Breast epithelium (tissue), 4 donors: ENCODE measurements at places on chromosomes 5 and 9.

DNA sequence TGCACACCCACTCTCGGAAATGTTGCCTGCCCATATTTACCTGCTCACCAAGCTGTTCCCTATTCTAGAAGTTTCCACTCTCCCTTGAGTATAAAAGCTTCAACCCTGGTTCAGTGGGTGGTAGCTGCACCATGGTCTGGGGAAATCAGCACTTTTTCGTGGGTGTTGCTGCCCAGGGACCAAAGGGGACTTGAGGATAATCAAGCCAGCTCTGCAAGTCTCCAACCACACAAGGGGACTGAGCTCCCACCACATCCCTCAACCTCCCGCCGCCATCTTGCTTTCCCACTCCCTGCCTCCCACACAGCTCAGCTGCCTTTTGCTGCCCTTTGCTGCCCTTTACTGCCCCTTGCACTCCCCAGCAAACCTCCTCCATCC, 210.0 kb downstream of the AUH start:
- no peak for DNase-seq

- no peak for DNase-seq
These were observed 303.0 kb upstream of the GRIA1 start for GRCh38 chr5:153187503-153187902.

GRCh38 chr9:78005231-78006002, 26.2 kb downstream of the GNAQ start:
- DNase-seq: no peak

GRCh38 chr5:16736158-16736995, 119.6 kb upstream of the RETREG1 start:
- peak; percentile 84 for DNase-seq

DNA sequence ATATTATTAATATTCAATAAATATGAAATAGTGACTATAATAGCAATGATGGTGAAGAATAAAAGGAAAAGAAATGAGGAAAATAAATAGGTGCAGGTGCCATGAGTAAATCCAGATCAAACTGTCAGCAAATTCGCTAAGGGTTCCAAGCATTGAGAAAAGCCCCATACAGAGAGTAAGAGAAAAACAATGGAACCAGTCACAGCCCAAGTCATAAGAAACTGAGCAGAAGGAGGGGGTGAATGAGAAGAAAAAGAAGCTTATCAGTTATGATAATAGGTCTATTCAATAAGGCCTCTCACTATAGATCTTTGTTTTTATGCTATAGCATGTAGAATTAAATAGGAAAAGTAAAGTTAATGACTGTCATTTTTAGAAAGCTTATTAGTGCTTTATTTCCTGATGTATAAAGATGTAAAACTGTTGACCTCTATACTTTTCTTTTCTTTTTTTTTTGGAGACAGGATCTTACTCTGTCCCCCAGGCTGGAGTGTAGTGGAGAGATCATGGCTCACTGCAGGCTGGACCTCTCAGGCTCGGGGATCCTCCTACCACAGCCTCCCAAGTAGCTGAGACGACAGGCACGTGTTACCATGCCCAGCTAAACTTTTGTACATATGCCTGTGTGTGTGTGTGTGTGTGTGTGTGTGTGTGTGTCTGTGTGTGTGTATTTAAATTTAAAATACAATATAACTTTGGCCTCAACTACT, 72.4 kb downstream of the FYB1 start:
- no peak for DNase-seq

- DNase-seq: no peak
These were observed 6.2 kb downstream of the MAPKAP1 start for GRCh38 chr9:125700791-125701190.

DNA sequence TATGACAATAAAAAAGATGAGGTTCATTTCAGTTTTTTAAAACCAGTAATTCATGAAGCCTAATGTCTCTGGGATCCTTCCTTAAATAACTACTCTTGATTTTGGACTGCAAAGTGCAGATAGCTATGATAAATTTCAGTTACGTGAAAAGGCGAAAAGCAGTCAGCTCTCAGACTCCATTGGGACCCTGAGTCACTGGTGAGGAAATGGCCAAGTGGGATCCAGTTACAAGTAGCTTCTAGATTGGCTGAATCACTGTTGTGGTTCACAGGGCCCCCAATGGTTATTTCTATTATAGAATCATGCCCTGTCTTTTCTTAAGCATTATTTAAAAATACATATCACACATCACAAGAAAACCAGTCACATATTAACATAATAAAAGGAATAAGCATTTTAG, 31.1 kb upstream of the PPP3R2 start:
- no peak for DNase-seq

GRCh38 chr5:133963493-133964128, 4.8 kb downstream of the C5orf15 start:
- DNase-seq: no peak

GRCh38 chr9:134852906-134853654, 27.5 kb upstream of the FCN2 start:
- no peak for DNase-seq

- no peak for DNase-seq
These were observed 68.9 kb upstream of the LPAR1 start for GRCh38 chr9:111107141-111107540.

DNA sequence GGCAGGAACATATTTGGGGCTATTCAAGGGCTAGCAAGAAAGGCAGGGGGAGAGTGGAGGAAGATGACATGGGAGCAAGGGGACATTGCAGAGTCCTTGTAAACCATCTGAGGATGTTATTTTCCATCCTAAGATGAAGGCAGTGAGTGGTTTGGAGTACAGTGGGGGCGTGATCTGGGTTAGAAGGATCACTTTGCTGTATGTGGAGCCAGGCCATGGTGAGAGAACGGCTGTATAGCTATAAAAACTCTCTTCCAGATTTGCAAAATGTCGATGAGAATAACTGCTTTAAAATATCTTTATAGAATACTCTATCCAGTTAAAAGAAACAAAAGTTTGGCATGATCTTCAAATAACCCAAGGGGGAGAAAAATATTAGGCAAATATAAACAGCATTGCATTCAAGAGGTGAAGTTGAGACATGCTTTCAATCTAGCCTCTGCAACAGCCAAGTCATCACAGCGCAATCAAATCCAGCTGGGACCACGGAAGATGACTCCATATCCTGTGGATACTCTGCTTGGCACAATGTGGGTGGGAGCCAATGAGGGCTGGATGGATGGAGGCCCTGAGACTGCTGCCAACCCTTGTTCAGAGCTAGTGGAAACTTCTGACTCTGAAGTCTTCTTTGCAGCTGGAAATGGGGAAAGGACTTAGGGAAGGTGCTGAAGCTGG, 111.5 kb upstream of the BASP1 start:
- no peak for DNase-seq
